ENCODE measurements at places on chromosomes 2 and 18. TPM values are rescaled to one million over a fixed set of nuclear protein-coding genes. Genes with fewer than 3 reads are reported as not detected.

GRCh38 chr2:155209696-155210450, 511.4 kb downstream of the KCNJ3 start:
- DNase-seq, result no peak

GRCh38 chr18:63236406-63236805, 83.2 kb downstream of the BCL2 start:
- DNase-seq, result no peak

SH3YL1 gene
- total RNA-seq, result 17.7 TPM

UCN gene
- total RNA-seq, result 1.5 TPM

- no peak for DNase-seq
Measured at GRCh38 chr18:38635709-38636430, 1070.3 kb upstream of the CELF4 start.
